LHCN-M2 (cell line): ENCODE measurements at places on chromosomes 2 and 18.

- DNase-seq: peak; percentile 95
Observed at GRCh38 chr2:234245945-234246344, 195.4 kb downstream of the SPP2 start.

GRCh38 chr2:101223814-101224231, 28.9 kb upstream of the CNOT11 start:
- peak; percentile 51 for DNase-seq

DNA sequence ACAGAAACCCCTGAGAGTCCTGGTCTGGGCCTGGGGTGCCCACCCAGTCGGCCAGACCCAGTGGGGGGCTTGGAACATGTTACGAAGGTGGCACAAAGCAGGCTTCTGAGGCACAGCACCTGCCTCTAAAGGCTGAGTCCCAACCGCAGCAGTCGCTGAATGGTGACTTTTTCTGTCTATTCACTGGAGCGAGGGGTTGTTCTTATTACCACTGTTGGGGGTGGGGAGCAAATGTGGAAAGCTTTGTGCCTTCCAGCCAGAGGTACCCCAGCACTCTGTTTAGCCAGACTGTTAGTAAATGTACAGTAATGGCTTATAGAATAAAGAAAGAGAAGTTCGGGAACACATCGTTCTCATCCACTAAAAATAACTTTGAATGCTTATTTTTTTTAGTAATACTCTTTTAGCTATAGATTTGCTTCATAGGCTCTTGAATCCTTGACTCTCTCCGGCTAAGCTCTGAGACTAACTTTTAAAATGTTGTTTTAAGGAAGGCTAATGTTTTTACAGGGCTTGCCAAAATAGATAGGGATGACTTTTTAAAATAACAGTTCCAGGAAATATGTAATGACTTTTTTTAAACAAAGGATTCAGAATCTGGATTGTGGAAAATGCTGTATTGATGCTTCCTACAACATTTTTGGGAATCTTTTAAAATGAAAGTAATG, 23.4 kb upstream of the PTPN2 start:
- no peak for DNase-seq

- DNase-seq: no peak
Observed at GRCh38 chr18:37944700-37945270, 379.2 kb upstream of the CELF4 start.

DNA sequence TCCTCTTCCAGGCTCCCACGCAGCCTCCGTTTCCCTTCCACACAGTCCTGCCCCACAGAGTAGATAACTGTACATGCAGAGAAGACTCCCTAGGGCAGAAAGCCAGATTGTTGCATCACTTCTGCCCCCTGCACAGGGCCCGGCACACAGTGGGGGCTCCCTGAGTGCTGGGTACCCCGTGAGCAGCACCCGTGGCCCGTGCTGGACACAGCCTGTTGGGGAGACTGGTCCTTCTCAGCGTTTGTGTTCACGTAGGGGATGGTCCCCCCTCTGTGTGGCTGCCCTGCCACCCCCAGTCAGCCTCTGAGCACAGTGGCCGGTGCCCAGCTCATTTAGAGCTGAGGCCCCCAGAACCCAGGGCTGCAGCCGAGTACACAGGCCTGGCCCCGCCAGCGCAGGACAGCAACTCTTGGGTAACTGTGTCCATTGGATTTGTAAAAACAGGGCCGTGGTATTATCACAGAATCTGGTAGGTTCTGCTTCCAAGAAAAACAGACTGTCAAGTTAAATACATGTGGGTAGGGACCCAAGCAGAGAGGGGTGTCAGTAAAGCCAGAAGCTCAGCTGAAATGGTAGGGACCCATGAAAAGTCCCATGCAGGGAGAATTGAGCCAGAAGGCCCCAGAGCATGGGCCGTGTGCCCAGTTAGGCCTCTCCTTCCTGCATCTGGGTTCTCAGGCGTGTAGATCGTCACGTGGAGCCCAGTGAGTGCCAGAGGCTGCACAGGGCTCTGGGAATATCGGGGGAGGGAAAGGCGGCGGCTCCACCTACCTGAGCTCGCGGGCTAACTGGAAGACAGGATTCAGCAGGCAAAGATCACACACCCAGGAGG, 257.3 kb downstream of the ATAD2B start:
- DNase-seq: no peak

DNA sequence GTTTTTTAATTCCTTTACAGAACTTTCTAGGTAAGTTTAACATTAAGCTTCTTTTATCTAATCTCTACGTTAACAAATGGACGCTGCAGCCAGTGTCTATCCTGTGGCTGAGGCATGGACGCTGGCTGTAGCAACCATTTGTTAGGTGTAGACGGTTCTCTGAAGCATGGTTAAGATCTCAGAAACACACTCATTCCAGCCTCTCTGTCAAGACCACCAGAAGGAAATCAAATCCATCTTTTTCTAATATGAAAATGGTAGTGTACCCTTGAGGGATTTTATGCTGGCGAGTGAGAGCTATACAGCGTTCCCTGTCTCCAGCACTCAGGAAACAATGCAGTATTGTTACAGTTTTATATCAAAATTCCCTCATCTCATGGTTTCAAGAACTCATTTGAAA, 78.0 kb downstream of the DTNB start:
- no peak for DNase-seq

DNA sequence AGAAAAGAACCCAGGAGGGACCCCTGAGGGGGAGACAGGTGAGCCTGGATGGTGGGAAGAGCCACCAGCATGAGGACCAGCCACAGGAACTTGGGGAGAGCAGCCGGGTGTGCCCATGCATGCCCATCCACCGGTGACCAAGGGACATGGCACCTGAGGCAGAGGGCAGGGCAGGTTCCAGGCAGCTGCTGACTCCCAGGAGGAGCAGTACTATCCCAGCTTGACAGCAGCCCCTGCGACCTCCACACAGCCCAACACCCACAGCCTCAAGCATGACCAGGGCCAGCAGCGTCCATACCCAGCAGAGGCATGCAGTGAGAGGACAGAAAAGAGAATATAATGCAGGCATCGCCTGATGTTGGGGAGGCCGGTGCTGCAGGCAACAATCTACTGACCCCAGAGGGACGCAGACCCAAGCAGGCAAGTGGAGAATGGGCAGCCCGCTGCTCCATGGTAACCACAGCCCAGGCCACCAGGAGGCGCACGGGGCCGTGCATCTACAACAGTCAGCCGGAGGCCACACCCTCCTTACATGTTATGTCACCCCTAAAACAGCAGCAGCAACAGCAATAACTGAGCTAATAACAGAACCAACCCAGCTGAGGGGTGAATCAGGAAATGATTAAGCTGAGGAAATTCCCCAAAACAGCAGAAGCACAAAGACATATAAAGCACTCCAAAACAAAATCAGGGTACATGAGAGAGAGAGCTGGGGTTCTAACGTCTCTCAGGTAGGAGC, 44.1 kb downstream of the ANKMY1 start:
- peak; percentile 77 for DNase-seq

DNA sequence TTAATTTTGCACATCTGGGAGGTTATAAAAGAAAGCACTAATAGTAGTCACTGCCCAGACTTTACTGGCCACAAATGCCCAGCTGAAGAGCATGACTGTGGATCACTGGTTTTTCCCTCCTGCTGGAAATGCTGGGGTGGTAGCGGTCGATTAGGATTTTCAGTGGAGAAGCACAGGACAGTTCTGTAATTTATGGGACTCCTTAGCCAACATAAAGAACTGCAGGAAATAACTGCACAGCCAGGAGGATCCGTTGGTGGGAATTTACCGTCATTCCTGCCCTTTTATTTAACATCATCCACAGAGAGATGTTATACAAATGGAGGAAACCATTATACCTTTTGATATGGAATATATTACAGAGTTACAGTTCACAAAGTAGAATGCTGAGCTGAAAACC, 61.5 kb downstream of the TNFRSF11A start:
- DNase-seq: no peak

GRCh38 chr18:21179590-21180220, 62.3 kb upstream of the GREB1L start:
- peak; percentile 69 for DNase-seq

- peak; percentile 50 for DNase-seq
Observed at GRCh38 chr2:209762563-209762962, 9.1 kb upstream of the UNC80 start.

- peak; percentile 95 for DNase-seq
Observed at GRCh38 chr2:208254871-208255556, at the start of gene IDH1. IDH1 (minus strand) TSS chr2:208255071; CDS start chr2:208251551, 3,520 bp downstream.

GRCh38 chr2:215899141-215900074, 113.9 kb downstream of the MREG start:
- no peak for DNase-seq

- peak; percentile 26 for DNase-seq
Observed at GRCh38 chr18:63407734-63408133, 14.5 kb downstream of the VPS4B start.

GRCh38 chr2:2046497-2046896, 284.6 kb downstream of the MYT1L start:
- no peak for DNase-seq

DNA sequence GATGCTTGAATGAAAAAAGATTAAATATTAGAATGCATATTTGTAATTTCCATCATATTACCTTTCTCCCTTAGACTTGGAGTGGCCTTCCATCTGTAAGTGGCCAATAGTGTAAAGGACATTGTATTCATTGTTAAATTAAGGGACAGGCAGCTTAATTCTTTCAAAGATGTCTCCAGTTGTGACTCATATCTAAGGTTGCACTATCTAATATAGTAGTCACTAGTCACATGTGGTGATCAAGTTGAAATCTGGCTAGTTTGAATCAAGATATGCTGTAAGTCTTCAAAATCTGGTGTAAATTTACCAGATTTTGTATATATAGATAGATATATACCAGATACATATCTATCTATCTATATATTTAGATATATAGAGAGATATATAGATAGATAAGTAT, 52.4 kb upstream of the AGPS start:
- peak; percentile 35 for DNase-seq

- DNase-seq: no peak
Observed at GRCh38 chr2:28300485-28301341, 91.9 kb upstream of the FOSL2 start.

DNA sequence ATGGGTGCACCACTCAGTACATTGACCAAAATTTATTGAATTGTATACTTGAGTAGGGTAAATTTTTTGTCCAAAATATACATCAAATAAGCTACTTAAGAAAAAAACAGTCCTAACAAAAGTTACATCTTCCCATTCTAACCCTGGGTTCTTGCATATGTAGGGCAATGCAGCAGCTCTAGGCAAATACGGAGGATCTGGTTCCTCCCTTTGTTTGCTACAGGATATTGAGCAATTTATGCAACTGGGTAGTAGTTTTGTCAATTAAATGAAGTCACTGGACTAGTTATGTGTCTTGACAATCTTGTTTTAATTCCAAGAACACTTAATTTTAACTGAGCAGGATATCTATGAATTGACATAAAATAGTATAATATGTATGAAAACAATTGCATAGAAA, 1507.2 kb upstream of the PIK3C3 start:
- no peak for DNase-seq

DNA sequence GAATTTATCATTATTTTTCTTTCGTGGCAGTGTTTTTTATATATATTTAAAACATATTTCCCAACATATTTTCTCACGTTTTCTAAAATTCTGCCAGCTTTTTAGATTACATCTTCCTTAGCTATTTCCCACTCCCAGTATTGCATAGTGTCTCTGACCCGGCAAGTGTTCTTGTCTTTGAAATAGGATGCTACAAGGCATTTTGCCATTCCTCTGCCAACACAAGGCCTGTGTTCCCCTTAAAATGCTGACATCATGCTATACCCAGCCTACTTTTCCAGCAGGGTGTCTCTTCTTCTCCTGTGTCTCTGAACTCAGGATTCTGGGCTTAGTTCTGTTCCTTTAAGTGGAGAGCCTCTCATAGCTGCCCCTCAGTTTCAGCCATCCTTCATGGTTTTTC, 115.2 kb downstream of the DIS3L2 start:
- no peak for DNase-seq

DNA sequence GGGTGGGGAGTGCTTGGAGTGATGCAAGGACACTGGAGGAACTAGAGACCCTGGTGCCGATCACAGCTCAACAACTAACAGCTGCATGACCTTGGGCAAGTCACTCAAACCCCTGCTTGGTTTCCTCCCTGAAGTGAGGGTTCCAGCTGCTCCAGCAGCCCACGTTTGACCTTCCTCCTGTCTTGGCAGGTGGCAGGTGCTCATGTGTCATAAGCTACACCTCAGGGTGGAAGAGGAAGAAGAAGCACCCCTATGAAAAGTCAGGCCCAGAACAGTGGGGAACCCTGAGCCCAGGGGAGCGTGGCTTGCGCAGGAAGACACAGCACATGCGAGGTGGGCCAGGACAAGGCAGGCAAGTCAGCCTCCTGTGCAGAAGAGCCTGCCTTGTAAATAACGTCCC, 42.4 kb downstream of the MRPL35 start:
- no peak for DNase-seq

GRCh38 chr2:216559625-216560156, 61.0 kb downstream of the RPL37A start:
- no peak for DNase-seq

- no peak for DNase-seq
Observed at GRCh38 chr18:67618061-67618460, 101.5 kb upstream of the DSEL start.

- peak; percentile 55 for DNase-seq
Observed at GRCh38 chr18:80157708-80158343, 48.8 kb downstream of the ADNP2 start.

GRCh38 chr2:46735730-46736493, 179.7 kb downstream of the MCFD2 start:
- DNase-seq: no peak

- peak; percentile 52 for DNase-seq
Observed at GRCh38 chr2:158297606-158298005, 158.9 kb downstream of the CCDC148 start.

- DNase-seq: no peak
Observed at GRCh38 chr2:148861367-148861766, 13.7 kb upstream of the KIF5C start.

- DNase-seq: no peak
Observed at GRCh38 chr2:218722419-218722818, 11.8 kb downstream of the TTLL4 start.

- DNase-seq: no peak
Observed at GRCh38 chr2:47644351-47644750, 138.6 kb upstream of the MSH6 start.

GRCh38 chr2:191845876-191846514, 893 bp downstream of the CAVIN2 start:
- no peak for DNase-seq

GRCh38 chr2:128784626-128785306, 466.1 kb upstream of the HS6ST1 start:
- DNase-seq: no peak

- no peak for DNase-seq
Observed at GRCh38 chr2:86319700-86320580, 17.5 kb downstream of the REEP1 start.
